ENCODE measurements at places on chromosomes 2 and 18.
A peak's percentile ranks its signal among the peaks of the same experiment; 100 is the strongest.

DNA sequence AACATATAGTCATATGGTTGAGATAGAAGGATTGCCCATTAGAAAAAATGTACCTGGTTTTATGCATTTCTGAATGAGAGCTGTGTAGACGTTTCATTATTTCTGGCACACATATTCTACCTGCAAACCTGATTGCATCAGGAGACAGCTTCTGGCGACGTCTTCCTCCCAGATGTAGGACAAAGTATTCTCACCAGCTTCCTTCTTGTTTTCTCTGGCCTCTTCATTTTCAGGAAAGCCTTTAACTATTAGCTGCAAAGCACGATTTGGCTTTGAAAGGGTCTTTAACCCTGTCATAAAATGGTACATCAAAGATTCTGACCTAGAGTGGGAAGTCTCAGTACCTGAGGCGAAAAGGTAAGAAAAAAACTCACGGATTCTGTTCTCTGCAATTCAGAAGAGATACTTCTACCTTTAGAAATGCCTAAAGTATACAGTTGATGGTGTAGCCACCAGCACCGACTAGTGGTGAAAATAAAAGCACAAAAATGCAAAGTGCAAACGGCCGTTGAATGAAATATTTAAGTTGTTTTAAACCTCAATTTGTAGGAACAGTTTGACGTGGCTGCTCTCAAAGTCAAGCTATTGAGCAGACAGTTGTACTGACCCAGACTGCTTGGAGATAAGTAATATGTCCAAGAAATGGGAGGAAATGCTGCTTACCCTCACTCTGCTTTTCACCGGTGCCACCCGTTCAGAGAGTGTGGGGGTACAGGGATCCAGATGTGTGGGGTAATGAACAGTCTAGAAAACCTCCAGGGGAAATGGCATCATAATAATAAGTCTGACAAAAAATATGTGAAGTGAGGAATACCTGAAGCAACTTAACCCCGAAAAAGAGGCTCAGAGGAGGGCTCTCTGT is 20.2 kb downstream of the IL18RAP start:
- peak; percentile 22 for DNase-seq

GRCh38 chr18:79366177-79367094 is 29.3 kb upstream of the NFATC1 start:
- DNase-seq = peak; percentile 93

GRCh38 chr2:173760553-173760952 is 204.6 kb downstream of the SP3 start:
- no peak for DNase-seq

DNA sequence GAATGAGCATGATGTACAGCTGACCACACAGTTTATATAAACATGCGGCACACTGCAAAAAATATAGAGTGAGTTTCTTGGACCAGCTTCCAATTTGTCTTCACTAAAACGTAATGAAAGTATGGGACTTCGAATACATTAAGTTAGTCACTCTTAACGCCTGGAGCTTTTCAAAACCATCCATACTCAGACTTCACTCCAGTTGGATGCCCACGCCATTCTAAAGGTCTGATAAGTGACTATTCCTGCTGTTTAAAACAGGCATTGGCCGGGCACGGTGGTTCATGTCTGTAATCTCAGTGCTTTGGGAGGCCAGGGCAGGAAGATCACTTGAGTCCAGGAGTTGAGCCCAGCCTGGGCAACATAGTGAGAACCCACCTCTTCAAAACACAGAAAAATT is 84.6 kb downstream of the MYL12B start:
- DNase-seq = no peak

DNA sequence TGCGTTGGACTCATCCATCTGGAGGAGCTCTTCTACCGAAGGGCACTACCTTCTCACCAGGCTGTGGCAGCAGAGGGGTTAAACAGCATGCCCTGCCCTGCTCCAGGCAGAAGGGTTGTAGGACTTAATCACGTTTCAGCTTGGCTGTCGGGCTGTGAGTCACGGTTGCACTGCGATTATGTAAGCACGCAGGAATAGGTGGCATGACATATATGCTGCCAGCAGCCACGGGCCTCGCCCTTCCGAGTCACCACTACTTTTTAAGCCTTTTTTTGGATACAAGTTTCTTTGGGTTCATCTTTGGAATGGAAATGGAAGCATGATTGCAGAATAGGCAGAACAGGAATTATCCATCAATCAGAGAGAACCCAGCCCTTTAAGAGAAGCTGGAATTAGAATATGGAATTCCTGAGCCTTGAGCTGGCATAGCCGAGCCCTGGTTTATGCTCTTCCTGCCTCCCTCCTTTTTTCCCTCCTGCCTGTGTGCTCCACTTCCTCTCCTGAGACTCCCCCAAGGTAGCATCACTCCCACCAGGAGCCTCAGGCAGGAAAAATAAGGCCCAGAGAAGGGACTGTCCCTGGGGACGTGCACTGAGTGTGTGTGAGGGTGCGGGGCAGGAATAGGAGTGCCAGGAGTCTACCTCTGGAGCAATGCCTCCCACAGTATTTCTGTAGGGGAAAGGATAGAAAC is 86.8 kb downstream of the SEMA4F start:
- peak; percentile 97 for DNase-seq

- peak; percentile 70 for DNase-seq
Measured at GRCh38 chr2:133532919-133533318, 35.3 kb downstream of the NCKAP5 start.

DNA sequence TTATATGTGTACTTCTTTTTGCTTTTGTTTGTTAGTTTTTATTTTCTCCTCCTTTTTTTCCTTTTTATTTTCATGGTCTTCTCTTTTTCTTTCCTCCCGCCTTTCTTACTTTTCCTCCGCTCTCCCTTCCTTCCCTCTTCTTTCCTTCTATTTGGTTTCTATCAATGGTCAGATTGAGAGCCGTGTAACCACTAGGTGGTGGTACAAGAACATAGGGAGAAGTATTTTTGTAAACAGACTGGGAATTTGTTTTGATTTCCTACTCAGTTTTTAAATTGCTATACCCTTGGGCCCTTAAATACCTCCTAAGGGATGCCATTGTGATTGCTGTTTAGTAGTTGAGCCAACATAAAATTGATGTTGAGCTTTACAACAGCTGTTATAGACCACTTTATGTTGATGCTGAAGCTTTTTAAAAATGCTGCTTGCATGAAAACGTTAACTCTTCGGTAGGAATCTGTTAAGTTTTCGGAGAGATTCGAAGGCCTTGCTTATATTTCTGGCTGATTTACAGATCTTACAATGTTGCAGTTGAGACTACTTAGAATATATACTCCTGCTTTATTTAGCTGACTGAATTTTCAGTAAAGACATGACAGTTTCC is 124.2 kb downstream of the UBE2E3 start:
- peak; percentile 80 for DNase-seq

DNA sequence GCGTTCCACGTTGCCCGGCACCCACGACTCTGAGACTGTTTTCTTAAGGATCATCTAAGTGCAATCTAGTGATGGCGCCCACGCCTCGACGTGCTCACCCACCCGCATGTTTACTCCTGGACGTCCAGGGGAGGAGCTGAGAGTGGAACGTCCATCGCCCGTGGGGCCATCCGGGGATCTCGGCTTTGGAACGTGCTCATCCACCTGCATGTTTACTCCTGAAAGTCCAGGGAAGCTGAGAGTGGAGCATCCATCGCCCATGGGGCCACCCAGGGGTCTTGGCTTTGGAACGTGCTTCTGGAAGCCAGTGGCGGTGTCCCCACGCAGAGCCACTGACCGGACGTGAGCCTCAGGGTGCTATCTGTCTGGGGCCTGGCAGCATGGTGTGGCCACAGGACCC is 45.6 kb upstream of the SALL3 start:
- DNase-seq = no peak

GRCh38 chr18:64208516-64208915 is 59.6 kb upstream of the LINC00305 start:
- DNase-seq = no peak

GRCh38 chr2:147863835-147864234 is 19.0 kb downstream of the ACVR2A start:
- DNase-seq = no peak

DNA sequence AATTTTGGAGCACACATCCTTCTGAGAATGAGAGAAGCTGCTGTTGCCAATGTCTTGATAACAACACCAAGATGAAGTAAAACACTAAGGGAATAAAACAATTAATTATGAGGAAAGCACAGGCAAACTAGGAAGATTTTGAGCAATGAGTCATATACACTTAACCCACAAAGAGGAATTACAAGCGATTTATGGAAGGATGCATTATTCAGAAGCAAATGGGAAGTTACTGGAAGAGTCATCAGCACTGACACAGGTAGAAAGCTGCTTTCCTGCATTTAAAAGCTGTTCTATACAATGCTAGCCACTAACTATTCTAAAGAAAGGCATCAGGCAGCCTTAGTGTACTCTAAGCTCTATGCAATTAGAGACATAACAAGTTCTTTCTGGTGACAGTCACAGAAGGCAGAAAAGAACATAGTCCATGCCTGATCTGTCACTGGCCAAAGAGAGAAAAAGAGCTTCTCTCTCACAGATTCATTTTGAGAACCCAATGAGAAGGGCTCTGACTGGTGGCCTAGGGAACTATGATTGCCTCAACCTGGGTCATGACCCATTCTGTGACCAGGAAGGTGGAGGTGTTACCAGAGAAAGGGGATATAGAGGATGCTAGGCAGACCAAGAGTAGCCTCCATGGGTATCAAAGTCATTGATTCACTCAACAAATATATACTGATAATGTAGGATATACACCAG is 45.4 kb downstream of the M1AP start:
- DNase-seq = peak; percentile 44

- DNase-seq = peak; percentile 31
Measured at GRCh38 chr2:100733391-100734187, 86.3 kb upstream of the NPAS2 start.

DNA sequence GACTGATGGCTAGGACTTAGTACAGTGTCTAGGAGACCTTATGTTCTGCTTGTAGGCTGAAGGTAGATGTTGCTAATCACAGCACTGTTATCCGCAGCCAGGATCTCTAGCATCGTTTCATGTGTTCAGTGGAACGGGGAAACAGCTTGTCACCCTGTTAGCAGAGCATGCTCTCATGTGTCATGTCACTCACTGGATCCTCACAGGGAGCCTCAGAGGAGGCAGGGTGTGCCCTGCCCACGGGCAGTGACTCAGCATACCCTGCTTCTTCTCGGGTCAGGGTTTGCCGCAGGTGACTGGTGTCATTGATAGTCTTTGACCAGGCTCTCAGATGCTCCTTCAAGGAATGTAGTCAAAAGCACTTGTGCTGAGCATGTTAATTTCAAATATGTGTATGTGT is 44.4 kb downstream of the RPIA start:
- no peak for DNase-seq

- no peak for DNase-seq
Measured at GRCh38 chr2:233358947-233359346, 4.7 kb downstream of the DGKD start.

DNA sequence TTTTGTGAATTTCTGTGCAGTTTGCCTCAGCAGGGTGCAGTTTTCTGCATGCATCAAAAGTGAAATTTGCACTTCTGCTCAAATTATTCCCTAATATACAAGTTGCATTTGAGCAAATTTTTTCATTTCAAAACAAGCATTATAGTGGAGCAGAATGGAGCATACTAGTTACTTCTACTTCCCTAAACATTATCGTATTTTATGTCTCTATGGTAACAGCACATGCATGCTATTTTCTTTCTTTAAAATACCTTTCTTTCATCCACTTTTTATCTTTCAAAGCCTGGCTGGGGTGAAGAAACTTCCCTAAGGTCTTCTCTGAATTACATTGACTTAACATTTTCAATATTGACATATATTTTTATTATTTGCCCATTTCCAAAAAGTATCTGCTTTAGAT is 11.2 kb downstream of the RHBDD1 start:
- DNase-seq = no peak

- DNase-seq = no peak
Measured at GRCh38 chr18:73679941-73680712, 467.5 kb downstream of the FBXO15 start.

DNA sequence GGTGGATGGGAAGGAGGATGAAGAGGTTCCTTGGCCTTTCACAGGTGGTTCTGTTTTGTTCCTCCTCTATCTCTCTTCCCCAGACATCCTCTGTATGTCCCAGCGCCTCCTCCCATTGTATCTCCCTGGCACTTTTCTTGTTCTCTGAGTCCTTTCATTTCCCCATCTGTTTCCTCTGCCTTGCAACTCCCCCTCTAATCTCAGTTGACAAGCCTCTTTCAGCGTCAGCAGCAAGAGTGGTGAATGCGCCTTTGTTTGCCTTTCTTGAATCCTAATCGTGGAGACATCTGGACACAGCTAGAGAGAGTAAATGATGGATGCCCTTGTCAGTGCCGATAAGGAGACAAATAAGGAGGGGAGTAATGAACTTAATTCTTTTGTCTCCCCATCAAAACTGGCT is 167.0 kb downstream of the NDUFA10 start:
- DNase-seq = no peak

DNA sequence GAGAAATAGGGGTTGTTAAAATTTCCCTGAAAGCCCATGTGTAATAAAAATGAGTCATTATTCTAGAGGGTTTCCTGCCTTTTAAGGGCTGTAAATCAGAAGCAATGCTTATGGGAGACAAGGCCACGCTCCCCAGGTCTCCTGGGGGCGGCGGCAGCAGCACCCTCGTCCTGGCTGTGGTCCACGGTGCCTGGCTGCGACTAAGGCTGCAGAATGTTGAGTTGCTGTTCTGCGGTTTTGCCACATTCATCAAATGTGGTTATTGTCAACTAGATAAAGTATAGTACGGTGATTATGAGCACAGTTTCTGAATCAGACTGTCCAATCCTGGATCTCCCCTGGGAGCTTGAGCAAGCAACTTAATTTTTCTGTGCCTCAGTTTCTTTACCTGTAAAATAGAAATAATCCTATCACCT is 11.9 kb upstream of the AGFG1 start:
- DNase-seq = peak; percentile 83

DNA sequence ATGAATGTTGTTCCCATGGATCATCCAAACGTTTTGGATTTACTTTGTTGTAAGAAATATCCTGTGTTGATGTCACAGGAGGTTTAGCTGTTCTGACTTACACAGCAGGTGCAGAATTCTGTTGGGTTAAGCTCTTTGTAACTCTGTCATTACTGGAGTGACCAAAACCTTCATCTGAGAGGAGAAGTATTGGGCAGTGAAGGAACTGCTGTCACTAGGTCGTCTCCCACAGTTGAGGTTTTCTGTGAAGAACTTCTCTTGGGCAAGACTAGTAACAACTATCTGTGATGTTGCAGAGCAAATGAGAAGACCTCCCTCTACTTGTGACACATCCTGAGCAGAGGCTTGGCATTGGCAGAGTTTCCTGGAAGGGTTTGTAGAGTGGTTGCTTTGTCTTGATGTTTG is 2.9 kb downstream of the SPTBN1 start:
- no peak for DNase-seq

DNA sequence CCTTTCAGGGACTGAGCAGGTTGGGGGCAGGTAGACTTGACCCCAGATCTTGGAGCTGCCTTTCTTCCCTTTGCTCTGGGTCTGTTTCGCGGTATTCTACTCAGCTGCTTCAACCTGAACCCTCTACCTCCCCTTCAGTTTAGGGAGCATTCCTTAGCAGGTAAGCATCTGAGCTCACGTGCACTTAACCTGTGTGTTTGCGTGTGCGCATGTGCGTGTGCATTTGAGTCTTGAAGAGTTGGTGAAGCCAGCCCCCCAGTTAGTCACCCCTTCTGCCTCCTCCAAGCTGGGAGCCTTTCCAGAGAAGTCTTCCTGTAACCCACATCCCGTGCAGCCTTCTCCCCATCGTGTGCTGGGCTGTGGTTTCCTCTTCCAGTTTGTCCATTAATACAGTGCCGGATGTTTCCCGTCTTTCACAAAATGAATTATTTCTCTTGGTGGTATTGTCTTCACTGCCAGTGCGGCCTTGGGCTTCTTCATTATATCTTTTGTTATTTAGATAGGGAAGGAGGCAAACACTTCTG is 33.2 kb downstream of the B3GNT2 start:
- DNase-seq = no peak
